ENCODE measurements at places on chromosomes 13 and 19.
A peak's percentile ranks its signal among the peaks of the same experiment; 100 is the strongest.

- DNase-seq = peak; percentile 17
These were observed 50.7 kb downstream of the ZNF723 start for GRCh38 chr19:22882797-22883196.

DNA sequence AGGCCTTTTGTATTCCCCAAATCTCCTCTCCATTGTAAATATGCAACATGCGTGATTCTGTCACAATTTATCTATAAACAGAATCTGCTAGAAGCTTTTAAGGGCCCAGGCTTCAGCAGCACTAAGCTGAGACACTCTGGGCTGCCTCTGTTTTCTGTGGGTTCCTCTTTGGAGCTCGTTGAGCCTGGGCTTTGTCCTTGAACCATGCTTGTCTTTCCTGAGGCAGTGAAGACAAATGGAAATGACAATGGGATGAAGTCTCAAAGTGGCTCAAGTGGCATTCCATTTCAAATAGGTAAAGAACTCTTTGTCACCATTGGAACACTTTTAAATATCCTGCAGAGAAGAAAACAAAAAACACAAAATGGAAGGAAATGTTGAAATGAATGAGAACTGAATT is 40.3 kb downstream of the RASL11A start:
- no peak for DNase-seq

DNA sequence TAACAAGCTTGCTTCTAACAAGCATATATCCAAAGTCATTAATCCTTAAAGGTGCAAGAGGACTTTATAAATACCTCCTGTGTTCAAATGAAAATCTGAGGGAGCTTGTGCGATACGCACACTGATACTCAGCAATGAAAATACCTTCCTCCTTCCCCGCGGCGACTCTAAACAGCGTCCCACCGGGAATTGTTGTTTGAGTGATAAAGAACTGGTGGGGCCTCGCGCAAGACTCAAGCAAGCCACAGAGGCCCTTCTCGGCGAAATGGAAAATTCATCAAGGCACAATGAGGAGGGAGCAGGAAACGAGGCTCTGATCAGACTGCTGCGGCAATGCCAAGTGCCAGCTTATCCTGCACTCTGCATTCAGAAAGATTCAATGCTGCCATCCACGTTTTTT is 126.7 kb downstream of the ABCC4 start:
- no peak for DNase-seq

GRCh38 chr13:38905861-38906260 is 84.8 kb downstream of the STOML3 start:
- DNase-seq = no peak

DNA sequence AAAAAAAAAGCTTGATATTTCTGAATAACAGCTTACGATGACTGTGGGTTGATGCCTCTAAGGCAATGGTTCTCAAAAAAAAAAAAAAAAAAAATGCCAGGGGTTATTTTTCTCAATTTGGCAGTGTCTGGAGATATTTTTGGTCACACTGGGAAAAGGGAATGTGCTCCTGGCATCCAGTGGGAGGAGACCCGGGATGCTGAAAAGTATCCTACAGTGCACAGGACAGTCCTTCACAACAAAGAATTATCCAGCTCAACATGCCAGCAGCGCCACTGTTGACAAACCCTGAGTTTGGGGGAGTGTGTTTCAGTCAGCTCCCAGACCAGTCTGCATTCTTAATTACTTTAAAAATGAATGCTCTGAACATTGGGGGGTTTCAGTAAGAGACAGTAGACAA is 54.5 kb downstream of the FLT3 start:
- no peak for DNase-seq

- no peak for DNase-seq
These were observed 198.2 kb upstream of the SOX1 start for GRCh38 chr13:111868716-111869115.

DNA sequence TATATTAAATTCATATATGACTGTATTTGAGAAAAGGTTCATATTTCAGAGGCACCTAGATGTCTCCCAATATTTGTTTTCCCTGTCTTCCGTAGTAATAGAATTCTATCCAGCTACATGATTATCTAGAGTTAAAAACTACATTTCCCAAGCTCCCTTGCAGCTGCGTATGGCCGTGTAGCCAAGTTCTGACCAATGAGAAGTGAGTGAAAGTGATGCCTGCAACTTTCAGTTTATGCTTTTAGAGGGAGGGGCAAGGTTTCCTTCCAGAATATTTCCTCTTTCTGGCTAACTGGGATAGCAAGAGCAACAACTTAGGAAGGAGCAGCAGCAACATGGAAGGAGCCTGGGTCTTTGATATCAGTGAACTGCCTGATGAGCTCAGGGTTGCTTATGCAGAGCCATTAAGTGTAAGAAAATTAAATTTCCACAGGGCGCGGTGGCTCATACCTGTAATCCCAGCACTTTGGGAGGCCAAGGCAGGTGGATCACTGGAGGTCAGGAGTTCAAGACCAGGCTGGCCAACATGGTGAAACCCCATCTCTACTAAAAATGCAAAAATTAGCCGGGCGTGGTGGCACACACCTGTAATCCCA is 23.2 kb upstream of the CYP2A13 start:
- peak; percentile 20 for DNase-seq

DNA sequence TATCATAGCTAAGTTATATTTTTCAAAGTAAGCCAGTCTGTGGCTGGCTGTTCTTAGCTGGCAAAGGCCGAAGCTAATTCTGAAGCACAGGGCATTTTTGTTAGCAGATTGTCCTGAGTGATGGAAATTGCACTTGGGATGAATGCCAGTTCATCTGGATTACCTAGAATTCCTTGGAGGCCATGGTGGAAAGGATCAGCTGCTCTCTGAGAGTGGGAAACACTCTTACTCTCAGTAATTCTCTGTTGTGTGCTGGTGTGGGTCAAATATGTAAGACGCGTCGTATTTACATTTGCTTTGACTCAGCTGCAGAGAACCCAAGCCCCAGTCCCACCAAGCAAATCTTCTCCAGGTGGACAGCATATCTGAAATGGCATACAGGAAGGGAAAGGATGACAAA is 60.7 kb upstream of the C1QTNF9B start:
- DNase-seq = no peak

GRCh38 chr13:36133950-36134626 is 2.9 kb upstream of the DCLK1 start:
- no peak for DNase-seq

DNA sequence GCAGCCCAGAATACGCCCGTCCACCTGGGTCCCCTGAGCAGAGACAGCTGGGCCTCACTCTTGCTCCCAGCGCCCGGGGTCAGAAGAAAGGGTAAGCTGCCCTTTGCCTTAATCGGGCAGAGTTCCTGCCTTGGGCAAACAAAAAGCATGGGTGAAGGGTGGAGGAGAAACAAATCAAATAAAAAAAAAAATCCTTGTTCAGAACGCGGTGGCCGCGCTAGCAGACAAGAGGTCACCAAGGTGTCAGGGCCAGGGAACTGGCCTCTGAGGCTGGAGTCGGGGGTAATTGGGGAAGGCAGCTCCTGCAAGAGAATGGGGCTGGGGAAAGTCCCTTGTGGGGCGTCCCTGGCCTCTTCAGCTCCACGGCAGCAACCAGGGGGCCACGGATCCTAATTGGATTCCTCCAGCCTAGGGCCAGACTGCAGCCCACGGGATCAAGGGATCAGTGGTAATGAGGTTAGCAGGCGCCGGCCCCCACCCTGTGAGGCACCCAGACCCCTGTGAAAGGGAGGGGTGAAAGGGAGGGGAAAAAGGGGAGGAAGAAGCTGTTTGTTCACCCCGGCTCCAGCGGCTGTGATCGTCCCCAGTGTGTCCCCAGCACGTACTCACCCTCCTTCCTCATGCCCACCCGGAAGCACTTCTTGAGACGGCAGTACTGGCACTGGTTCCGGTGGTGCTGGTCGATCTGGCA is 5.5 kb downstream of the NR2F6 start:
- DNase-seq = no peak
